Left ventricle myocardium inferior (tissue), 1 donor: ENCODE measurements at places on chromosomes 11 and 22. TPM values are rescaled to one million over a fixed set of nuclear protein-coding genes. Genes with fewer than 3 reads are reported as not detected.

Gene CSNK2A3
- 1.4 TPM for total RNA-seq

Gene RIMBP3C
- 0.08 TPM for total RNA-seq

GRCh38 chr22:29342577-29343312 is 27.2 kb upstream of the RASL10A start:
- DNase-seq: no peak

DNA sequence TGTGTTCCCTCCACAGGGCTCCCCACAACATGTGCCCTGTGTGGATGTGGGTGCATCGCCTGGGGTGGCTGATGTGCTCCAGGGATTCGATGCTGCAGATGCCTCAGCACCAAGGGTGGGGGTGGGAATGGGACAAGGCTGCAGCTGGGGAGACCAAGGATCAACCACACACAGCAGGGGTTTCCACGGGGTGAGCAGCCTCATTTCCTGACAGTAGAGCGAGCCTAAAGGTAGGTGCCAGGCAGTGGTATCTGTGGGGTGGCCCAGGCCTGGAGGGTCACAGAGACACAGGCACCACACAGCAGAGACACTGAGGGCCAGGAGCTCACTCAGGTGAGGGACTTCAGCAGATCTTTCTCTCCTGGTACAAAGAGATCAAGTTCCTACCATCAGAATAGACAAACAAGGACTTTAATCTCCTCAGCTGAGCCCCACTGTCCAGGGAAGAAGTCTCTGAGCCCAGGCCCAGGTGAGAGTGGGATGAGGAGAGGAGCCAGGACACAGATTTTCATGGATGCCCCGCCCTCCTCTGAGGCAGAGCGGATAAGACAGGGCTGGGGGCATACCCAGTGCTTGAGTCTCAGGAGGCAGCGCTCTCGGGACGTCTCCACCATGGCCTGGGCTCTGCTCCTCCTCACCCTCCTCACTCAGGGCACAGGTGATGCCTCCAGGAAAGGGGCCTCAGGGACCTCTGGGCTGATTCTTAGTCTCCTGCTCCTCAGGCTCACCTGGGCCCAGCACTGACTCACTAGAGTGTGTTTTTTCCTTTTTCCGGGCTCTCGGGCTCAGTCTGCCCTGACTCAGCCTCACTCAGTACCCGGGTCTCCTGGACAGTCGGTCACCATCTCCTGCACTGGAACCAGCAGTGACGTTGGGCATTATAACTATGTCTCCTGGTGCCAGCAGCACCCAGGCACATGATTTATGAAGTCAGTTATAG is 19.7 kb downstream of the GGTLC2 start:
- DNase-seq: no peak

DNA sequence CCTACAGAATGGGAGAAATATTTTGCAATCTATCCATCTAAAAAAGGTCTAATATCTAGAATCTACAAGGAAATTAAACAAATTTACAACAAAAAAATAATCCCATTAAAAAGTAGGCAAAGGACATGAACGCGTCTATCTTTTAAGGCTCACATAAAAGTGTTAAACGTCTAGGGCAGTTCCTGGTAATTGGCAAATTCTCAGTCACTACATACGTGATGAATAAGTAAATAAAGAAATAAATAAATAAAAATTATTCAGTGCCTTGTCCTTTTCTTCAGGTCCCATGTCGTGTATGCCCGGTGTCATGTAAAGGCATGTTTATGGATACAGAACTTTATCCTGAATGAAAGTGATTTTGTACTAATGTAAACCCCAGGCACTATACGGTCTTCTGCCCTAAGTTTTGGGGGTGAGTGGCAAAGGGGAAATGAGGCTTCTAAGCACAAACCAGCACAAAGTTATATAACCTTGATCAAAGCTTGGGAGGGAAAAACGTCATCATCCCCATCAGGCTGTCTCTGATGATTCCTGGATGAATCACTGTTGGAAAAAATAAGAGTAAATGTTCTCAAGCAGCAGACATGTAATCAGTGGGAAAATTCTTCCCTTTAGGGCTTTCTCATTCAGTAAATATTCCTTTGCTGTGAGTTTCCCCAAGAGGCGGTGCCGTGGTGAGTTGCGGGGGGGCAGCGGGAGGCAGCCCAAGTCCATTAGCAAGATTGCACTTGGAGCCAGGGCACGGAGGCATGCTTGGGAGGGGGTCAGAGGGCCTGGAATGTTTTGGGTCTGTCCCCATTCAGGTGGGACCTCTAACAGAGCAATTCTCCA is 30.4 kb upstream of the MICAL2 start:
- peak; percentile 52 for DNase-seq

DNA sequence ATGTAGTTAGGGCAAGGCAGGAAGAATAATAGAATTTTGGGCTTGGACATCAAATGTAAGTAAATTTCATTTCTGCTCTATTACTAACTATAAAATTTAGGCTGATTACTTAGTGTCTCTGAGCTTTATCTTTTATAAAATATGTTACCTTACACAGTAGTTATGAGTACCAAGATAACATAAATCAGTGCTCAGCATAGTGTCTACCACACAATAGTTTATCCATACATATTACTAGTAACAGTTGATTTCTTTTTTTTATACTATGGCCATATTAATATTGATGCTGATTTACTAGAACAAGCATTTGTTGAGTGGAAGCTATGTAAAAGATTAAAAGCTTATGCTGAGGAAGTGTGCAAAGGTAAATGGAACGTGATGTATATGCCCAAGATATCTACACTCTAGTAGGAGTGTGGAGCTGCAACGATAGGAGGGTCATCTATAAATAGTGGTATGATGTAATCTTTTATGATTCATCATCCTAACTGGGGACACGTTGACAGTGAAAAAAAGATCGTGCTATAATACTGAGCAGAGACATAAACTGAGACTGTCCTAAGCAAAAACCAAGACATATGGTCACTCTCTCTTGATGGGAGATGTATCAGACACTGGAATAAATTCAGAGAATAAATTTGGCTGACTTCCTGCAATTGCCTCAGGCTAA is 8.7 kb upstream of the SLC5A12 start:
- DNase-seq: no peak

DNA sequence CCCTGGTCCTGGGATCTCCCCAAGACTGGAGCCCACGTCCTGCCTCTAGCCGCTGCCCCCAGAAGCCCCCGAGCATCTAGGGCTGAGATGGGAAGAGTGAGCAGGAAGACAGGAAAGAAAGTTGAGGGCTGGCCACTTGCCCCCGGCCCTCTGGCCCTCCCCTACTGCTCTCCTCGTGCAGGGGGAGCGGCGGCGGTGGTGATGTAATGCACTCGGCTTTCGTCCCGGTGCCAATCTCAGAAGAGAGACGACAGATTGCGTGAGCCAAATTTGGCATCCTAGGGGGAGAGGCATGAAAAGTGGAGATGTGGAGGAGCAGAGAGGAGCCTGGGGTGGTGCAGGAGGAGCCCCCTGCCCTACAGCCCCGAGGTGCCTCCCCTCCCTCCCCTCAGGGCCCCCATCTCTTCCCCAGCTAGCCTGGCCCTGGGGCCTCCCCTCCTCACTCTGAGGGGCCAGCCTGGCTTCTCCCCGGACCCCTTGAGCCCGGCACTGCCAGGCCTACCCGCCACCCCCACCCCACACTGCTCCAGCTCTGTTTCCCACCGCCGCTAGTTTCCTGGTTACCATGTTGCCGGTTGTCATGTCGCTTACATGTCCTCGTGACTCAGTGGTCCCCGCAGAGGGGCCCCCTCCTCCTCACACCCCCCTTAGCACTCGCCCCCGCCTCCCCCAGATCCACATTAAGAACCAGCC is 2.5 kb downstream of the KCNJ4 start:
- DNase-seq: peak; percentile 76

GRCh38 chr11:2663506-2663905 is 36.3 kb downstream of the KCNQ1OT1 start:
- DNase-seq: no peak
